Esophagus mucosa (tissue), 1 donor: ENCODE measurements at places on chromosomes 16 and 17.
A peak's percentile ranks its signal among the peaks of the same experiment; 100 is the strongest.

DNA sequence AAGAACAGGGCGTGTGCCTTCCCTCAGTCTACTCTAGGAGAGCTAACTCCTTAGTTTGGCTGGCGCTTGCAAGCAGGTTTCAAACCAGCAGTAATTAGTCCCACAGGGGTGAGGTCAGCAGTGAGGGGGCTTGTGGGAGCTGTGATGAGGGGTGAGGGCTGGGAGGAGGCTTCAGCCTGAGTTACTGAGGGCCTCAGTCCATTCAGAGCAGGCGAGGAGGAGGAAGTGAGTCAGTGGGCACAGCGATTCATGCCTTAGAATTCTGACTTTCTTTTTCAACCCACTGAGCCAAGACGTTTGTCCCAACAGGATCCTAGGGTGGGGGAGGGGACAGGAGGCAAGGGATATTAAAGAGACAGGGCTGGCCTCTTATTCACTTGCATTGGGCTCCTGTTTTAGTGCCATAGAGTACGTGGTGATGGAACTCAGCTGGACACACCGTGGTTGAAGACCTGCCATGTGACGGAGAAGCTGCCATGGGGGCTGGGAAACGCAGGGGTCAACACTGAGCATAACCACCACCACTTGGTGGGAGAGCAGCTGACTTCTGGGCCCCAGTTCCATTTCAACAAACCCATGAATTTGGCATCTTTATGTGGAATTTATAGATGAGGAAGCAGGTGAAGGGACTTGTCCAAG is 8.3 kb upstream of the ITGA3 start:
- peak; percentile 36 for ATAC-seq

DNA sequence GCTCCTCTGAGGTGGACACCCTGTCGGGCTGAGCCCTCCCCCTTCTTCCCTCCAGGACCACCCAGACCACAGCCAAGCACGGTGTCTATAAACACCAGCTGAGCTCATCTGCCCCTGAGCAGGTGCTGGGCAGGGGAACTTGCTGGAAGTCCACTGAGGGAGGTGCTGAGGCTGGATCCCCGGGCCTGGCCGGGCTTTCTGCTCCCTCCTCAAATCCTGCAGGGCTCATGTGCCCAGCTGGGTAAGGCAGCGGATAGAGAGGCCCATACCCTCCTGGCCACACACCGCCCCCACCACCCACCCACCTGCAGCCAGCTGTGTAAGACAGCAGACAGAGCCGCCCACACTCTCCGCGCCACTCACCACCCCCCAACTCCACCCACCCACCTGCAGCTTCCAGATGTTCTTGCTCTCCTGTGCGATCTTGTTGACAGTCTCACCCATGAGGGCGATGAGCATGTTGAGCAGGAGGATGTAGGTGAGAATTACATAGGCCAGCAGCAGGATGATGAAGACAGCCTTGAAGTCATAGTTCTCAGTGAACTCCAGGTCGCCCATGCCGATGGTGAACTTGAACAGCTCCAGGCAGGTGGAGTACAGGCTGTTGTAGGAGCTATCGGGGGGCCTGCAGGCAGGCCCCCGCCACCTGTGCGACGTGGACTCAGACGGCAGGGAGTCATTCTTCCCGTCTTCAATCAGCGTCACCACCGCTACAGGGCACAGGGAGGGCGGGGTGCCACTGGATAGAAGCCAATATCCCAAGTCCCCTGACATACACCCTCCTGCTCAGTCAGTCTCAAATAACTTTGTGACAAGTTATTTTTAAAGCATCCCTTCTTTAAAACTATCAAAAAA is 15.9 kb upstream of the TRPV3 start:
- ATAC-seq: no peak

- ATAC-seq: no peak
These were observed 42.9 kb upstream of the TEKT3 start for GRCh38 chr17:15384142-15384787.

DNA sequence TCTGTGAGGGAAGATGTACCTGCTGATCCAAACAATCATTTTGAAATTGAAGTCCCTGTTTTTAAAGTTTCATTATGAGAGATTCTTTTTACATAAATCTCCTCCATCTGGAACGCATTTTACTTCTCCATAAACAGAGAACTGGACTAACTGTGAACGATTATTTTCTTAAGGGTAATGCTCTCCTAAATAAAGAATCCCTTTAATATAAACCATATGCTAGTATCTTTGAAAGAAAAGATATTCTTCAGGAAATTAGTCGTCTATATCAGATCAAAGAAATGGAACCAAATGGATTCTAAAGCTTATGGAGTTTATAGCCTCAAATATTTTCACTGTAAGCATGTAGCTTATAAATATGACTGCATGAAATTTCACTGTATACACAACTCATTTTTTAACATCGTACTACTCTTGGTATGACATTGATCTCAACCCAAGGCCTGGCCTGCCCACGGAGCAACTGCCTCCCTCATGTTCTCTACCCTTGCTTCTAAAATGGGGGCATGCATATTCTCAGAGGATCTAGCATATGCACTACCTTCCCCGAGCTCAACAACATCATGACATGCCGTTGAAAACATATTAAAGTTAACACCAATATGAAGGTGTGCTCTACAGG is 66.4 kb downstream of the MYH10 start:
- no peak for ATAC-seq

- ATAC-seq: no peak
These were observed 9.0 kb upstream of the MPP2 start for GRCh38 chr17:43916385-43916784.

GRCh38 chr16:86002178-86002900 is 103.4 kb downstream of the IRF8 start:
- peak; percentile 83 for ATAC-seq

DNA sequence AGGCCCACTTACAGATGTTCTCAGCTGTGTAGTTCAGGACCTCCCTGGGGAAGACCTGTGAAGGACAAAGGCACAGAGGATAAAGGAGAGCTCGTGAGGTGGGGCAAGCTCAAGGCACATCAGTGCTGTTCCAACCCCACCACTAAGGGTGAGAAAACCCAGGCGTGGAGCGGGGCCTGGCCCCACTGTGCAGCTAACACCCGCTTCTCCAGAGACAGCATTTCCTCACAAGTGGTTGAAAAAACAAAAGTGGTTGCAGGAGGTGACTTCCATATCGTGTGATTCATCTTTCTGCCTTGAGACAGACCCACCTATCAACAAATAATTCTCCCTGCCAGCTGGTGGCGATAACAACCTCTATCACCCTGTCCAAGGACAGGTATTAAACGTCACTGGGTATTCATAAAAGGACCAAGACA is 30.0 kb downstream of the SNN start:
- peak; percentile 27 for ATAC-seq

DNA sequence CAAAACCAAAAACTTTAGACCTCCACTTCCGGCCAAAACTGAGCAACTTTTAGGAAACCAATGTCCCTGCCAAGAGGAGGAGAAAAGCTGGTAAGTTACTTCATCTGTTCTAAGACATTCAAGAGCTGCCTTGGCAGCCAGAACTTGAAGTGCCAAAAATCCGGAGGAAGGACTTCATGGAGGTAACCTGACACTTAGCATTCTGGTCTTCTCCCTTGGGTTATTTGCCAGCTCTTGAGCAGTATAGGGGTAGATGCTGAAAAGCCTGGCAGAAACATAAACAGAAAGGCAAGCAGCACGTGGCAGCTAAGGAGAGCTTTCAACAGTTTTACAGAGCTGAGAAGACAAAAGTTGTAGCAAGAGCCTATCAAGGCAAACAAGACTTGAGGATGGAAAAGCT is 53.2 kb downstream of the CDYL2 start:
- ATAC-seq: no peak

GRCh38 chr17:34842235-34842634 is 119.0 kb downstream of the CCT6B start:
- no peak for ATAC-seq

- ATAC-seq: no peak
These were observed 9.8 kb upstream of the KIF19 start for GRCh38 chr17:74316220-74316619.

- no peak for ATAC-seq
These were observed 4.1 kb downstream of the RNF167 start for GRCh38 chr17:4944163-4944553.

DNA sequence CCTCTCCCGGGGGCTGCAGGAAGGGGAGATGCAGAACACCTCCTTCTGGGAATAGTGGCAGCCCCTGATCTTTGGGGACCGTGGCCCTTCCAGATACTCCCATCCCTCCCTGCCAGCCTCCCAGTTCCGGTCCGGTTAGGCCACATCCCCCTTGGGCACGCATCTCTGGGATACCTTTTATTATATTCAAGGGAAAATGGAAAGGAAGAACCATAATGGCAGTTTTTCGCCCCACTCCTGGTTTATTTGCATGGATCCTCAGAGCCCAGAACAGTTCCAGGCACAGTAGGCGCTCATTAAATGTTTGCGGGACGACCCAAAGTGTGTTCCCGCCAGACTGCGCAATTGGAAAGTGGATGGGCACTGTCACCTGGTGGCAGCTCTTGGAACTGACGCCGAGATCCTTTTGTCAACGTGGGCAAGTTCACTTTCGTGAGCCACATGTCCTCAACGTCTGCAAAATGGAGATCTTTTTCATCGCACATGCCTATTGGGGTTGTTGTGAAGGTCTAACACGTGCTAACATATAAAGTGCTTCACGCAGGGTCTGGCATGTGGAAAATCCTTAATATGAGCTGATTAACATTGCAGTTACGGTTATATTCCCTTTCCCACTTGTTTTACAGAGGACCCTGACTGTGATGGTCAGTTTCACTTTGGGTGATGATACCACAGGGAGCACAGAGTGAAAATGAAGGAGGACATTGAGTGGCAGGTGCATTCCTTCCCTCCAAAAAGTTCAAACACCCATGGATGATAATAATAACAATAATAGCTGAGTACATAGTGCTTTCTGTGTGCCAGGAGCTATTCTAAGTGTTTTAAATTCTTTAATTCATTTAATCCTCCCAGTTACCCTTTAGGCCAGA is 1.7 kb upstream of the GPRC5B start:
- ATAC-seq: peak; percentile 67

DNA sequence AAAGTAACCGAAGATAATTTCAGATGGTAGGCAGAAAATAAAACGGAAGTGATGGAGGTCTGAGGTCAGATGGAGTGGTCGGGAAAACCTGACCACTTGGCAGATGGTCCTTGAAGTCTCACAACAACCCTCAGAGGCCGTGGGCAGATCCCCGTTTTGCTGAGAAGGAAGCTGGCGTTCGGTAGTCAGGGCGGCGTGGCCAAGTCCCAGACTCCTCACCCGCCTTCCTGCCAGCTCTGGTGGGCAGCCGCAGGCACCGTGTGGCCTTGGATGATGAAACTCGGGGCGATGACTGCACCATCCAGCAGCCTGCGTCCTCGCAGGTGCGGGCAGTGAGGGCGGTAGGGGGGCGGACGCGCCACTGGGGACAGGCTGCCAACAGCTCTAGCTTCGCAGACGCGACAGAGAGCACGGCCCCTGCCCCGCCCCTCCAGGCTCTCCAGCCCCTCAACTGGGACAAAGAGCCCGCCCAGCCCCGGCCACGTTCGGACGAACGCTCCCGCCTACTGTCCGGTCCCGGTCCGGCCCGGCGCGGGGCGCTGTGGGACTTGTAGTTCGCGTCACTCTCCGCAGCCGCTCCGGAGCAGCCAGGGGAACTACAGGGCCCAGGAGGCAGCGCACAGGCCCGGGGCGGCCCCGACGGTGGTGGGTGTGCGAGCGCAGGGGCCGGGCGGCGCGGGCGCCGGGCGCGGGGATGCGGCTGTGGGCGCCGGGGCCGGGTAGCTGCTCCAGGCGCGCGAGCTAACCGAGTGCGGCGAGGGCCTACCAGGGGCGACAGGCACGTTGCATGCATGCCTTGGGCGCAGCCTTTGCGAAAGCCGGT is at the start of gene GPT2:
Gene GPT2 (plus strand): TSS at position 673 of the 823 bp plus-strand sequence. CDS start 354 bp downstream, outside the sequence.
- ATAC-seq: peak; percentile 94

GRCh38 chr17:64200080-64201032 is 62.7 kb downstream of the TEX2 start:
- ATAC-seq: no peak

DNA sequence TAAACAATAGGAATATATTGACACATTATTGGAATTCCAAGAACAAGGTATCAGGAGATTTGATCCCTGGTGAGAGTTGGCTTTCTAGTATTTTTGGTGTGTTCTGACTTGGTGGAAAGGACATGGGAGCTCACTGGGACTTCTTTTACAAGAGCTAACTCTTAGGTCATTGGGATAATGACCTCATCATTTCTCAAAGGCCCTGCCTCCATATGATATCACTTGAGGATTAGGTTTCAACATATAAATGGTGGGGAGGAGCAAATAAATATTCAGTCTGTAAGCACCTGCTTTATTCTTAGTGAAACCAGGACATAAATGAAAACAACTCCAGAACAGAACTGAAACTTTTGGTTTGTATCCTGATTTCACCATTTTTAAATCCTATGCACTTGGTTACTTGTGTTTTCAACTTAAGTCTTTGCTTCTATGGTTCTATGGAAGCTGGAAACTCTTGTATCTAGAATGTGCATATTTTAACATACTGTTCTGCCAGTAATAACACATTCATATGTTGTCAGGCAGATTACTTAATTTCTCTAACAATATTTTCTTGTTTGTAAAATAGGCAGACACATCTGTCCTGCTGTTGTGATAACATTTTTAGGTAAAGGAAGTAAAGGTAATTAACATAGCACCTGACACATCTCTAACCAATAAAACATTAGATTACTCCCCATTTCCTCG is 1527.7 kb upstream of the CDH8 start:
- no peak for ATAC-seq

DNA sequence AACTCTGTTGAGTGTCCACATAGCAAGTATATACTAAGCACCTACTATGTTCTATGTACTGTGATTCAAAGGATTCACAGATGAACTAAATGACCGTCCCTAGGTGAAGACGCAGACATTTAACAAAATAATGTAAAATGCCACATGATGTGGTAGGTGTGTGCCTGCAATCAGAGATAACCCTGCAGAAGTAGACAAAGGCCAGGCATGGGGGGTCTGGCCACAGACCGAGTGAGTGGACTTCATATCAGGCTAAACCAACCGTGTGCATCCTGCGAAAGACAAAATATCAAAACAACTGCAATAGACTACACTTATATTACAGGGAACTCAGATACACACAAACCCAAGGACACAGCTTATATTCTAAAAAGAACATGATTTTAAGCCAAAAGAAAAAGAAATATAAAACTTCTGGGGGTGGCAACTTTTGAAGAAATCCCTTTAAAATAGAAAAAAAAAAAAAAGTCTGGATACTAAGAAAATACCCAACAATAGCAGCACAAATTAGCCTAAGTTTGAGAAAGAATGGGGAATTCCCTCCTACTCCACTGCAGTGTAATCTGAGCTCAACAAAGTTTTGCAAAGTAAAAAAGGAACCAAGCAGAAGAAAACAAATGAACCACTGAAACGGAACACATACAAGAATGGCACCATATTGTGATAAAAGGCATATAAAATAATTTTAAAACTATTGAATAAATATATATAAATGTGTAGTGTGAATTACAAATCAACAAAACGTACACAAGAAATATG is 12.3 kb downstream of the HSDL1 start:
- no peak for ATAC-seq

- ATAC-seq: peak; percentile 40
These were observed 192.7 kb downstream of the RPTOR start for GRCh38 chr17:80737106-80738019.
